ENCODE measurements at places on chromosomes 6 and 20. TPM values are rescaled to one million over a fixed set of nuclear protein-coding genes. Genes with fewer than 3 reads are reported as not detected.

DNA sequence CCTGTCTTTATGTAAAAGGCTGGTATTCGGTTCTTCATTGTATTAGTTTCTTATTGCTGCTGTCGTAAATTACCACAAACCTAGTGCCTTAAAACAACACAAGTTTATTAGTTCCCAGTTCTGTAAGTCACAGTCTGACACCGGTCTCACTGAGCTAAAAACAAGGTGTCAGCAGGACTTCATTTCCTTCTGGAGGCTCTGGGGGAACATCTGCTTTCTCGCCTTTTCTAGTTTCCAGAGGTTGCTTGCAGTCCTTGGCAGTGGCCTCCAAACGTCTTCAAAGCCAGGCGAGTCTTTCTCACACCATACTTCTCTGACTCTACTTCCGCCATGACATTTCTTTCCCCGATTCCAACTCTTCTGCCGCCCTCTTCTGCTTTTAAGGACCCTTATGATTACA, 43.0 kb upstream of the ZFAND3 start:
- no peak for DNase-seq

GRCh38 chr6:165484178-165484889, 174.9 kb upstream of the C6orf118 start:
- no peak for DNase-seq

DNA sequence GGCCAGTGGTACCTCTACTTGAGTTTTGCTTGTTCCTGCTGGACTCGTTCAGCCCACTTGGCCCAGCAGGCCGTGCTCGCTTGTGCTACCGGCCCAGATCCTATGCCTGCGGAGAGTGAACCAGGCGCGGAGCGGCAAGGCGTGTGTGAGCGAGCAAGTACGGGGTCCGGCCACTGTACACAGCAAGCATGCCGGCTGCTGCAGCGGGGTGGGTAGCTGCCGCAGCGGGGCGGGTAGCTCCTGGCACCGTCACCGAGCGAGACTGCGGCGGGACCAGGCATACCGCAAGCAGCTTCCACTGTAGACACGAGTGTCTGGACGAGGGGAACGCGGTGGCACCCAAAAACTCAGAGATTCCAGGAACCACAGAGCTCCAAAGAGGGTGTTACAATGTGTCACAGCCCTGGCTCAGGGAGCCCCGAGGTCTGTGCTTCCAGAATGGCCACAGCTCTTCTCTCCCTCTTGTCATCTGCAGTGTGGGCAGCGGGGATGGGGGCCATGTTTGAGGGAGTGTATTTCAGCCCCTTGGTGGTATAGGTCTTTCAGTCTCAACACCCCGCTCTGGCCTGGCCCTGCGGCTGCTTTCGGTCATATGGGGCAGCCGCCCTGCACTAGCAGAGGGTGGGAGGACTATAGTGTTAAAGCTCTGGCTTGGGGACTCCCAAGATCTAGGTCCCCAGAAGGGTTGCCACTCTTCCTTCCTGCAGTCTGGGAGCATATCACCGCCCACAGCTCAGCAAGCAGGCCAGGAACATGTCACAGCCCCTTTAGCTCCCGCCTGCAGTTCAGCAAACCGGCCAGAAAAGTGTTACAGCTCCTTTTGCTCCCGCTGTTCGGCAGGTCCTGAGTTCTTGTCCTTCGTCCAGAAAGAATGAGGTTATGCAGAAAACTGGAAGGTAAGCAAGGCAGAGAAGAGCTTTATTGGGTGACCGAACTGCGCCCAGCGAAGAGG, 6.1 kb upstream of the RWDD1 start:
- DNase-seq = no peak

DNA sequence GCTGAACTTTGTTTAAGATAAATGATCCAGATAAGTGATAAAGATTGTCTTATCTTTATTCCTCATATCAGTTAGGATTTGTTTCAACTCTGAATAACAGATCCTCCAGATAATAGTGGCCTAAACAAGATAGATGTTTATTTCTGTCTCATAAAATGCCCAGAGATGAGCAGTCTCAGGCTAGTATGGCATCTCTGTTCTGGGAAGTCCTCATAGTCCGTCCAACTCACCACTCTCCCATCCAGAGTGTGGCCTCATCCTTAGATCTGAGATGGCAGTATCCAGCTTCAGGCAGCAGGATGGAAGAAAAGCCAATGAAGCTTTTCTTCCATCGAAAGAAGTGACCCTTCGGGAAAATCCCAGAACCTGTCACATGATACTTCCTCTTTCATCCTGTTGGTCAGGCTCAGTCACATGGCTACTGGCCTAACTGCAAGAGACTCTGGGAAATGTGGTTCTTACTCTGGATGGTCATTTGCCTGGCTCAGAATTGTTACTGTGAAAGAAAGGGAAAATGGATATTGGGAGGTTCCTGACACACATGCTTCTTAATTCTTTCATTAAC, 29.4 kb upstream of the TAGAP start:
- DNase-seq = peak; percentile 78

GRCh38 chr6:168273441-168274036, 46.0 kb downstream of the DACT2 start:
- DNase-seq = no peak

GRCh38 chr6:98333273-98333672, 501.1 kb upstream of the POU3F2 start:
- DNase-seq = no peak

GRCh38 chr6:53845280-53846195, 50.7 kb downstream of the LRRC1 start:
- no peak for DNase-seq

- DNase-seq = no peak
Measured at GRCh38 chr6:21325201-21325856, 268.2 kb upstream of the SOX4 start.

GRCh38 chr6:149134511-149134933, 183.0 kb upstream of the TAB2 start:
- DNase-seq = no peak

- peak; percentile 61 for DNase-seq
Measured at GRCh38 chr6:39865011-39865888, 69.0 kb downstream of the MOCS1 start.

DNA sequence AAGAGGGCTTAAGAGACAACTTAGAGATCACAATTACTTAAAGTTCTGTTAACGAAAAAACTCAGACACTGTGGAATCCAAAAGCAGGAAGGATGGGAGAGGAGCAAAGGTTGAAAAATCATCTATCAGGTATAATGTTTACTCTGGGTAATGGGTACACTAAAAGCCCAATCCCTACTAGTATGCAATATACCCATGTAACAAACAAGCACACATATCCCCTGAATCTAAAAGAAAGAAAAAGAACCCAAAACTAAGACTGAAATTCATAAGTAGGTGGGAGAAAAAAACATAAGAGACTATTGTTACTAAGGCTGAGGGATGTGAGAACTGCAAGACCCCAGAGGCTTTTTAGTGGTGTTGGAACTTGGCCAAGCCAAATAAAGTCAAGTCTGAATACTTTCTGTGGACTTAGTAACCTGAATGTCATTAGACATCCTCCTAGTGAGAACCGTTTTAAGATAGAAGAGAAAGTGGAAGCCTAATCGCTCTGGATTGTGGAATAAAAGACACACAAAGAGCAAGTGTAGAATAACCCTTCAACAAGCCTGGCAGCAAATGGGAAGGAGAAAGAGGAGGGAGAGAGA, 189.4 kb upstream of the RNF217 start:
- no peak for DNase-seq

DNA sequence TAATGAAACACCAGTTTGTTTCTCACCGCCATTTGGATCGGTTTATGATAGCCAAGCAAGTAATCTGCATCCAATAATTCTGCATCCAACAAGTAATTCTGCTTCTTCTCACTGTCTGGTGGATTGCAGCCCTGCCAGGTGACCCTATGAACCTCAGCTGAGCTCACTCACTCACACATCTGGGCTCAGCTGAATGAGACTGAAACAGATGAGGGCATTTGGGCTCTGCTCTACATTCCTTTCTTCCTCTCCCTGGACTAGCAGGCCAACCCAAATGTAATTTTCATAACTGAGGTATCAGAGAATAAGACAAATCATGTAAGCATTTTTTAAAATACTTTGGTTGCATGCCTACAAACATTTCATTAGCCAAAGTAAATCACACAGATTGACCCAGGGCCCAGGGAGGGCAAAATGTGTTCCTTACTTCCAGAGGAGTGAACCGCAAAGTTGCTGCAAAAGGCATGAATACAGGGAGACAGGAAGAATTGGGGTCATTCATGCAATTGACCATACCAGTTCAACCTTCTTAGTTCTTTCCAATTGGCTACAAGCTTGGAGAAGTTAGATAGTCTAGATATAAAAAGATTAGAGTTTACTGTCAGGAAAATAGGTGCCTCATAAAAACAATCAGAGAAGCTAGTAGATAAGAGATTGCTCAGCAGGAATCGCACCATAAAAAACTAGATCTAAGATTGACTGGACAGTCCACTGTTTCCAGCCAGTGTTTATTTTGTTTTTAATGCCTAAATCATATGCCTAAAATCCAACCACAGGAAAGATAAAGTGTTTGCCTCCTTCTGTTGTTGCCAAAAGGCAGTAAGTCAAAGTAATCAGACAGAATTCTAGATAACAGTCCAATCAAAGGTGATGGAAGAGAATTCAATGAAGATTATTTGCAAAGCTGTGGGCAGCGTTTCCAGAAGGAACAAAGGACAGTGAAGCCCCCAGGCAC, 43.7 kb downstream of the CBLN4 start:
- peak; percentile 76 for DNase-seq

GRCh38 chr20:20017844-20018185, 653 bp downstream of the NAA20 start:
- no peak for DNase-seq

- peak; percentile 54 for DNase-seq
Measured at GRCh38 chr6:14784596-14785492, 461.0 kb upstream of the JARID2 start.

DNA sequence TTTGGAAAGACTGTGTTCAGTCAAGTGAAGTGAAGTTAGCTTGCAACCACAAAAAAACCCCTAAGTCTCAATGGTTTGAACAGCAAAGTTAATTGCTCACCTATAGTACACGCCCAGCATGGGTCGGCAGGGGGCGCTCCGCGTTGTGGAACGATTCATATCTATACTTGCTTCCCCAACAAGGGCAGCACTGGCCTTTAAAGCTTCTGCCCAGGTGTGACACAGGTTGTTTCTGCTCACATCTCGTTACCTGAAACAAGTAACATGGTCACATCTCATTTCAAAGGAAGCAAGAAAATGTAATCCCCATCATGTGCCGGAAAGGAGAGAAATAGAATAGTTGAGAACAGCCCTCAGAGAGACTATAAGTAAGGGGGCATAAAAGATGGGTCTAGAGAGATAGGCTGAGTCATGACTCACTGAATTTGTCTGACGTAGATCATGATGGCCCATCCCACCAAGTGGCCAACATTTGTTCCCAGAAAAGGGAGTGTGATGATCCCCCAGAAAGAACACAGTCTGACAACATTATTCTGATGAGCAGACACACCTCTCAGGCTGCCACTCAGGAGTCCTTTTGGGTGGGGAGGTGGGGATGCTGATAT, 29.0 kb downstream of the HNF4A start:
- peak; percentile 87 for DNase-seq

DNA sequence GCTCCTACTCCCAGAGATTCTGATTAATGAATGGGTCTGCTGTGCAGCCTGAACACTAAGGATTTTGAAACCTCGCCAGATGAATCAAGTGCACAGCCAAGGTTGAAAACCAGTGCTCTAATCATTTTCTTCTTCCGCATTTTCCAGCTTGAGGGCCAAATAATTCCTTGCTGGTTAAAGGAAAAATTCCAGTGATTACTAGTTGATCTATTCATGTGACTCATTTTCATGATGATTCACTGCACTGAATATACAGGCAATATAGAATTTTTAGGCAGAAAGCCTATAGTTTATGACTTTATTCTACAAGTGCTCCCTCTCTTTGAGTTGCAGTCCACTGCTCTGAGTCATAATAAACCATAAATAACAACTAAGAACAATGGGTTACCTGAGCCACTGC, 80.6 kb upstream of the PROKR2 start:
- DNase-seq = no peak

DNA sequence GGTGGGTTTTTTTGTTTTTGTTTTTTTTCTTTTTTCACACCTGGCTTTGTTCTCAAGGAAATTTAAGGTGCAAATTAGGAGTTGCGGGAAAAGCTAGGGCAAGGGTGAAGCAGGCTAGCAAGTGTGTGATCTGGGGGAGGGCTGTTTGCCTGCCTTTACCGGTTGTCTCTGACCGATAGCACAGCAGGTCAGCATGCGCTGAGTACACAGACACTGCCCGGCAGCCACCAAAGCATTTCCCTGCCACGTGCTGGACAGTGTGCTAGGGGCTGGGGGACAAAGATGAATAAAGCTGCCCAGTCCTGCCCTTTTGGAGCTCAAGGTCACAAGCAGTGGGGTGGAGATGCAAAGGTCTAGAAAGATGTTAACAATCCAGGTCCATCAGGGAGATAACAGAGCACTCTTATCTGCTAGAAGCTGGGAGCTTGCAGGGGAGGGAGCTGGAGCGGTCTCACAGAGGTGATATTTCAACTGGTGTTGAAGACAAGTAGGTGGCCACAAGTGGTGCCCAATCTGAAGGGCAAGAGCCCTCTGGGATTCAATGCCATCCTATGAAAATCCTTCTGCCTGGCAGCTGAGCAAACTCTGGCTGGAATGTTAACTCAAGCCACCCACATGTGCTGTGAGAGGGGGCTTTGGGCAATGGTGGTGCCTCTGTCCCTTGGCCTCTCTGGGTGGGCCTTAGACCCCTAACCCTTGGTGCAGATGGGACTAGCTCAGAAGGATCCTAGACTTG, 24.5 kb downstream of the TTBK1 start:
- DNase-seq = peak; percentile 75

- DNase-seq = peak; percentile 67
Measured at GRCh38 chr6:33719326-33719987, 8.0 kb upstream of the UQCC2 start.

DNA sequence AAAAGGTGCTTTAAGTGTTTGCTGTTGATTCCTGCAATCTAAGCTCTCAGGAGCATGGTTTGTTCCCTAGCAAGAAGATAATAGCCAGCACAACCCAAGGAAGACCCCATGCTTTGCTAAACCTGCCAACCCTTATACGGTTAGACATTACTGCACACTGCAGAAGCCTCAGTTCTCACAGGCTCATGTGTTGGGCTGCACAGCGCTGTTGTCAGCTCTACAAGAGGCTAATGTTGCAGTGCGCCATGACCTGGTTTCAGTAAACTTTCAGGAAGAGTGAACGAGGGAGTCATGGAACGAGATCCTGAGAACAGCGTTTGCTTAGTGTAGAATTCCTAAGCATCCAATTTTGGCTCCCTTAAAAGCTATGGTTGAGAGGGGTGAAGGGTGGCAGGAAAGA, 218.5 kb downstream of the ARHGAP18 start:
- DNase-seq = no peak

- DNase-seq = no peak
Measured at GRCh38 chr20:46176739-46177378, 58.7 kb downstream of the CD40 start.

GRCh38 chr6:42460883-42461282, 9.2 kb upstream of the TRERF1 start:
- no peak for DNase-seq

Gene HMGA1
- 33.6 TPM for total RNA-seq

Gene ACSS1
- total RNA-seq = 135 TPM

Gene GLP1R
- 3.5 TPM for total RNA-seq

Gene B3GAT2
- not detected for total RNA-seq

Gene PTCRA
- total RNA-seq = not detected

Gene ETV7
- total RNA-seq = 0.37 TPM

Gene ULBP3
- total RNA-seq = not detected

Gene SYTL3
- 14.6 TPM for total RNA-seq

Gene SMLR1
- total RNA-seq = not detected

All from stomach (tissue), 19 donors.